Gastrocnemius medialis (tissue), 4 donors: ENCODE measurements at places on chromosomes 16 and 17. TPM values are rescaled to one million over a fixed set of nuclear protein-coding genes. Genes with fewer than 3 reads are reported as not detected.

AGRP gene
- not detected for total RNA-seq

PCTP gene
- 15.4 TPM for total RNA-seq

ZNF423 gene
- total RNA-seq, result 8.4 TPM

GRCh38 chr17:53006006-53006405 lies 816.7 kb upstream of the KIF2B start:
- H3K36me3 ChIP-seq, result no peaks in the 10 kb centered on the region
- no peaks in the 10 kb centered on the region for H3K4me1 ChIP-seq
- H3K4me3 ChIP-seq, result no peak overlapping the region
- H3K27ac ChIP-seq, result no peak overlapping the region
- H3K27me3 ChIP-seq, result no peaks in the 10 kb centered on the region

DNA sequence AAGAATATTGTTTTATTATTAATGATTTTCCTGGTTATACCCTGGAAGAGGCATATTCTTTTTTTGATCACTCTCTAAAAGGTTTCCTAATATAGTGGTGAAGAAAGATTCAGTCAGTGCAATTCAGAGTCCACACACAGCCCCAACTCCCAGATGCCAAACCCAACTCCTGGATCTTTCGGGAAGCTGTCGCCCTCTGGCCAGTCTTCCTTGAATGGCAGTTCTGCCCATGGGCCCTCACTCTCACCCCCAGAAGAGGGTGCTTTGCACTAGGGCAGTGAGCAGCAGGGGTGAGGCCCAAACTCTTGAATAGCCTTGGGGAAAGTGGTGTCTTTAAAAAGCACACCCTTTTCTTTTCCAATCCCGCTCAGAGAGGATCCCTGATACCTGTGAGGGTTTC lies 11.0 kb downstream of the KRT32 start:
- H3K4me1 ChIP-seq, result no peaks in the 10 kb centered on the region
- no peak overlapping the region for H3K27ac ChIP-seq
- DNase-seq, result no peak
- H3K27me3 ChIP-seq, result no peaks in the 10 kb centered on the region
- H3K36me3 ChIP-seq, result no peaks in the 10 kb centered on the region

DNA sequence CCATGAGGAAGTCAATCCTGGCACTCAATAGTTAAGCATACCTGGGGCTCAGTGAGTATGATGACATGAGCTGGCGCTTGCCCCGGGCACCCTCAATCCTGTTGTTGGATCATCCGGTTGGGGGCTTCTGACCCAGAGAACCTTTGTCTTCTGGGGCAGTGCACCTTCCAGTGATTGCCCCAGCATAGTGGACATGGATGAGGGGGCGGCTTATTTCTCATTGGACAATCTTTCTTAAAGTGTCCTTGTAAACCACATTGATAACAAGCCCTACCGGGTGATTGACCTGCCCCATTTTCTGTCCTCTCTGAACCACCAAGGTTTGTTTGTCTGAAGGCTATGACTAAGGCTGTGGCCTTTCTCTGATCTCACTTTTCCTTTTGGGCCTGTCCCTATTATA lies 18.2 kb downstream of the IGSF6 start:
- H3K4me1 ChIP-seq, result no peaks in the 10 kb centered on the region
- no peak overlapping the region for H3K27ac ChIP-seq
- H3K4me3 ChIP-seq, result no peak overlapping the region
- no peaks in the 10 kb centered on the region for H3K27me3 ChIP-seq

DNA sequence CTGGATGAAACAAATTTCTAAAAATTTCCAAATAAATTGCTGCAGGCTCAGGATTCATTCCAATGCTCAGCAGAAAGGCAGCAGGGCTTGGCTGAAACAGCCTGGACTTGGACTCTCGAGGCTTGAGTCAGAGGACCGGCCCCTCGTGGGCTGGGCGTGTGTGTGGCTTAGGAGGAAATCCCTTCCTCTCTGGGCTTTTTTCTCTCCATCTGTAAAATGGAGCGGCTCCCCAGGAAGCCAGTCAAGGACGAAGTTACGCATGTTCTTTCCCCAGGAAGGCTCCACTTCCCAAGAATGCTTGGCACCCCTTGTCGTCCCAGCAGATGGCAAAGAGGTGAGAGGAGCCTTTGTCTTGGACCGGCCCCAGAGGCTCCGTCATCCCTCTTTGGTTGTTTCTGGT lies 13.5 kb downstream of the SLC46A1 start:
- H3K27me3 ChIP-seq, result no peaks in the 10 kb centered on the region
- no peak for DNase-seq
- H3K36me3 ChIP-seq, result no peaks in the 10 kb centered on the region

GRCh38 chr17:69228018-69228417 lies 606 bp downstream of the ABCA10 start:
- H3K27ac ChIP-seq, result peak overlapping the region; percentile 19
- DNase-seq, result no peak
- H3K27me3 ChIP-seq, result no peaks in the 10 kb centered on the region
- no peaks in the 10 kb centered on the region for H3K36me3 ChIP-seq
- no peak overlapping the region for H3K4me3 ChIP-seq

DNA sequence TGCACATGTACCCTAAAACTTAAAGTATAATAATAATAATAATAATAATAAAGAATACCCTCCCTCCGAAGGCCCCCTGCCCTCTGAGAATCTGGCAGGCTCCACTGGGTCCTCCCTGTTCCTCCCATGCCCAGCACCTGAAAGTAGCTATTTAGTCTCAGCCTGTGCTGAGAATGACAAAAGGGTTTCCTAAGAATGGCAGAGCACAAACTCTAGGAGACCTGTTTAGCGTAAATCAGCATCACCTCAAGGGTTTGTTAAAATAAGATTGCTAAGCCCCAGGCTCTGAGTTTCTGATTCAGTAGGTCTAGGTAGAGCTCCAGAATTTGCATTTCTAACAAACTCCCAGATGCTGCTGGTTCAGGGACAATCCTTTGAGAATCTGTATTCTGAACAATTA lies 606.8 kb upstream of the CDH11 start:
- H3K36me3 ChIP-seq, result no peaks in the 10 kb centered on the region
- no peaks in the 10 kb centered on the region for H3K4me1 ChIP-seq
- no peak overlapping the region for H3K4me3 ChIP-seq

GRCh38 chr17:68195667-68196393 lies 52.0 kb upstream of the AMZ2 start:
- H3K27me3 ChIP-seq, result peaks cover 50% of the 10 kb centered on the region
- H3K36me3 ChIP-seq, result no peaks in the 10 kb centered on the region
- DNase-seq, result no peak
- no peak overlapping the region for H3K27ac ChIP-seq
- H3K4me3 ChIP-seq, result peak overlapping the region; percentile 44
- H3K4me1 ChIP-seq, result peaks cover 31% of the 10 kb centered on the region

GRCh38 chr16:54277845-54278703 lies 8.5 kb downstream of the IRX3 start:
- H3K4me3 ChIP-seq, result no peak overlapping the region
- no peak for DNase-seq
- H3K27me3 ChIP-seq, result peaks cover 8% of the 10 kb centered on the region
- no peaks in the 10 kb centered on the region for H3K36me3 ChIP-seq
- no peak overlapping the region for H3K27ac ChIP-seq

- peak overlapping the region; percentile 89 for H3K27ac ChIP-seq
- H3K27me3 ChIP-seq, result no peaks in the 10 kb centered on the region
- no peak for DNase-seq
- H3K36me3 ChIP-seq, result peaks cover 32% of the 10 kb centered on the region
- H3K4me1 ChIP-seq, result peaks cover 30% of the 10 kb centered on the region
Observed at GRCh38 chr16:11700264-11701029, 32.2 kb downstream of the SNN start.

DNA sequence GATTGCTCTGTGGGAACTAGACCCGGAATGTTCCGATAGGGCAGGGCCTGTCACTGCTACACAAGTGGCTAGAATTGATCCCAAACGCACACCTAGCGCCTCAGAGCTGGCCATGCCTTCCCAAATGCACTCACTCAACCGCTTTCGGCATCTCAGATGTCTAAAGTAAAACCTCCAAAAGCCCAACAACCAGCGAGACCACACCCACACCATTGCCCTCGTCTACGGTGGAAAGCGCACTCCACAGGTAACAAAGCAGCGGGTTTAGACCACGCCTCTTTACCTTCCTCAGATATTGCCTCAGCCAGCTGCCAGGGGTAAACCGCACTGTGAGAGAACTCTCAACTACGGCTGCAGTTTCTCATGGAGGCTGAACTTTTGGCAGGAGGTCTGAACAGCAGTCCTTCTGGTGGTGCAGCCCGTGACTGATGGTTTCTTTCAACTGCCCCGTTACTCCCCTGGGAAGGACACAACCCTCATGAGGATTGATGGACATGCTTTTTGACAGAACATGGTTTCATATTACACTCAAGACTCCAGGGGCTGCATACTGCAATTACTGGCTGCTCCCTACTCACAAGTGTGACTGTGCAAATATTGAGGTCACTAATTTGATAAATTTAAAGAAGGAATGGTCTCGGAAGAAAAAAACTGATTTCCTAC lies 34.5 kb downstream of the USP7 start:
- no peaks in the 10 kb centered on the region for H3K27me3 ChIP-seq
- H3K36me3 ChIP-seq, result peaks cover 23% of the 10 kb centered on the region
- H3K4me3 ChIP-seq, result no peak overlapping the region
- peaks cover 28% of the 10 kb centered on the region for H3K4me1 ChIP-seq
- DNase-seq, result no peak

DNA sequence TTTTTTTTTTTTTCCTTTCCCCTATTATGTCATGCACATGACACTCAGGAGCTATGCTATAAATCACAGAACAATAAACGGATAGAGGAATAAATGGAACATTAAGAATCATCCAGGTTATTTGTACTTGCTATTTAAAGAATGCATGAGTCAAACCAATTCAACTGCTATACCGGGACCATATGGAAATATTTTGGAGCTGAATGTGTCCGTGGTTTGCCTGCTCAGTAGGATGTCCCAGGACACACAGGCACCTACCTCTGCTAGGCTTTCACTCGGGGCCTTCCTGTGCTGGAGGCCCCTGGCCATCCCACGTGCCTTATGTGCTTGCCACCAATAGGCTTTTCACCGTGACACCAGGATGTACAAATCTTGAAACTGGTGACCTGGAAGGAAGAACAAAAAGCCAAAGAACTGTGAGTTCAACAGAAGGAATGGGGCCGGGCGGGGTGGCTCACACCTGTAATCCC lies 15.3 kb upstream of the SEC14L1 start:
- H3K4me1 ChIP-seq, result peaks cover 70% of the 10 kb centered on the region
- DNase-seq, result no peak
- no peaks in the 10 kb centered on the region for H3K36me3 ChIP-seq
- H3K27me3 ChIP-seq, result no peaks in the 10 kb centered on the region

DNA sequence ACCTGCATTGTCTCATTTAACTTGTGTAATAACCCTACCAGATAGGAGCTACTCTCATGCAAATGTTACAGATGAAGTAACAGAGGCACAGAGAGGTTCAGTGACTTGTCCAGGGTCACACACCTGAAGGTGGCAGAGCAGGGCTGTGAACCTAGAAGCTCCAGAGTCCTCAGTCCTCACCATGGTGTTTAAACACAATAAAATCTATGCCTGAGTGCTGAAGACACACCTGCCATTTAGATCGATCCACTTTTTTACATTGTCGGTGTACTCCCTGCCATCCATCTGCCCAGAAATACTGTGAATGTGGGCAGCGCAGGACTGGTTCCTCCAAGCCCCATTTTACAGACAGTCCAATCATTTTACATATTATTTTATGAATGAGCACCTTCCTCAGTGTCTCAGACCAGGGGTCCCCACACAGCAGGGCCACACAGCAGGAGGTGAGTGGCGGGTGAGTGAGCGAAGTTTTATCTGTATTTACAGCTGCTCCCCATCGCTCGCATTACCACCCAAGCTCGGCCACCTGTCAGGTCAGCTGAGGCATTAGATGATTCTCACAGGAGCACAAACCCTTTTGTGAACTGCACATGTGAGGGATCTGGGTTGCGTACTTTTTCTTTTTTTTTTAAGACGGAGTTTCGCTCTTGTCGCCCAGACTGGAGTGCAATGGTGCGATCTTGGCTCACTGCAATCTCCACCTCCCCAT lies 5.6 kb downstream of the IL4R start:
- no peak for DNase-seq
- H3K36me3 ChIP-seq, result no peaks in the 10 kb centered on the region
- H3K4me1 ChIP-seq, result peaks cover 4% of the 10 kb centered on the region
- H3K4me3 ChIP-seq, result no peak overlapping the region
- H3K27ac ChIP-seq, result peak overlapping the region; percentile 32

- peaks cover 10% of the 10 kb centered on the region for H3K27me3 ChIP-seq
- no peak for DNase-seq
- H3K27ac ChIP-seq, result peak overlapping the region; percentile 56
- H3K4me3 ChIP-seq, result peak overlapping the region; percentile 64
- H3K36me3 ChIP-seq, result peaks cover 8% of the 10 kb centered on the region
Observed at GRCh38 chr16:90046122-90046970, 27.1 kb upstream of the DBNDD1 start.

DNA sequence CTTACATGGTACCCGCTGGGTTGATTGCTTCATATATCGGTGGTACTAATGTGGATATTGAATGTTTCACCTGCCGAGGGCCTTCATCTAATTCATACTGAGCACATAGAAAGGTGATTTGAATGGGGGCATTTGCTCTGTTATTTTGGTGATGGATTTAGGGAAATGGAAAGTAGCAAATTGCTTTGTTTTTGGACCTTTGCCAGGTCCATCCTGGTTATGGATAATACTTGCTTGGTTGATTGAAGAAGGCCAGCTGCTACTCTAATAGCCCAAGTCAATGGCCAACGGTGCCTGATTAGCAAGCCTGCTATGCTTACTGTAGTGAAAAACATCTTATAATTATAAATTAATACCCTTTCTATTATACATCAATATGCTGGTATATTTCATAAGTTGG lies 253.6 kb downstream of the CDH13 start:
- H3K27ac ChIP-seq, result no peak overlapping the region
- DNase-seq, result no peak
- peaks cover 19% of the 10 kb centered on the region for H3K4me1 ChIP-seq
- H3K36me3 ChIP-seq, result no peaks in the 10 kb centered on the region
- no peak overlapping the region for H3K4me3 ChIP-seq

DNA sequence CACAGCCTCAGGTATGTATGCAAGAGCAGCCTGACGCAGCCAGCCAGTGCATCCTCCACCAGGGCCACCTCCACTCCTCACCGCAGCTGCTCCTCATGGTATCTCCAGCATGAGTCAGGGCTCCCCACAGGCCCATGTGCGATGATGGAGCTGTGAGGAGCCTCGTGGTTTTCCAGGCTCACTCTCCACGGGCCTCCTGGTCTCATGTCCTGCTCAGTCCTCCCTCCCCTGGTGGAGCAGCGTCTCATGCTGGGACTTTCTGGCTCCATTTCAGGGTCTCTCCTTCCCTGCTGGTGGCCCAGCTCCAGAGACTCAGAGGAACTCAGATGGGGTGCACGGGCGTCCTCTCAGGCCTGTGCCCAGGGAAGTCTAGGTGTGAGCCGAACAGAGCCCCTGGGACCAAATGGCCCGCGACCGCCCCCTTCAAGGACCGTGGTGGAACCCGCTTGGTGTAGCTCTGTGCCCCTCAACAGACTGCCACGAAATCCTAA lies 70.4 kb downstream of the METRNL start:
- H3K4me3 ChIP-seq, result no peak overlapping the region
- H3K27ac ChIP-seq, result no peak overlapping the region
- no peak for DNase-seq
- H3K36me3 ChIP-seq, result no peaks in the 10 kb centered on the region
- peaks cover 7% of the 10 kb centered on the region for H3K4me1 ChIP-seq

GRCh38 chr17:76841776-76842405 lies 26.3 kb upstream of the MGAT5B start:
- H3K36me3 ChIP-seq, result no peaks in the 10 kb centered on the region
- no peak for DNase-seq
- peaks cover 58% of the 10 kb centered on the region for H3K27me3 ChIP-seq

- no peak overlapping the region for H3K4me3 ChIP-seq
- no peaks in the 10 kb centered on the region for H3K36me3 ChIP-seq
- H3K27me3 ChIP-seq, result no peaks in the 10 kb centered on the region
- no peak for DNase-seq
- H3K27ac ChIP-seq, result no peak overlapping the region
- H3K4me1 ChIP-seq, result no peaks in the 10 kb centered on the region
Observed at GRCh38 chr16:64094992-64095634, 1026.8 kb downstream of the CDH11 start.
